Fibroblast of skin of abdomen (primary cell): ENCODE measurements at places on chromosomes 12 and 14.

GRCh38 chr12:118050972-118051910 is 9.7 kb downstream of the WSB2 start:
- no peak for DNase-seq

DNA sequence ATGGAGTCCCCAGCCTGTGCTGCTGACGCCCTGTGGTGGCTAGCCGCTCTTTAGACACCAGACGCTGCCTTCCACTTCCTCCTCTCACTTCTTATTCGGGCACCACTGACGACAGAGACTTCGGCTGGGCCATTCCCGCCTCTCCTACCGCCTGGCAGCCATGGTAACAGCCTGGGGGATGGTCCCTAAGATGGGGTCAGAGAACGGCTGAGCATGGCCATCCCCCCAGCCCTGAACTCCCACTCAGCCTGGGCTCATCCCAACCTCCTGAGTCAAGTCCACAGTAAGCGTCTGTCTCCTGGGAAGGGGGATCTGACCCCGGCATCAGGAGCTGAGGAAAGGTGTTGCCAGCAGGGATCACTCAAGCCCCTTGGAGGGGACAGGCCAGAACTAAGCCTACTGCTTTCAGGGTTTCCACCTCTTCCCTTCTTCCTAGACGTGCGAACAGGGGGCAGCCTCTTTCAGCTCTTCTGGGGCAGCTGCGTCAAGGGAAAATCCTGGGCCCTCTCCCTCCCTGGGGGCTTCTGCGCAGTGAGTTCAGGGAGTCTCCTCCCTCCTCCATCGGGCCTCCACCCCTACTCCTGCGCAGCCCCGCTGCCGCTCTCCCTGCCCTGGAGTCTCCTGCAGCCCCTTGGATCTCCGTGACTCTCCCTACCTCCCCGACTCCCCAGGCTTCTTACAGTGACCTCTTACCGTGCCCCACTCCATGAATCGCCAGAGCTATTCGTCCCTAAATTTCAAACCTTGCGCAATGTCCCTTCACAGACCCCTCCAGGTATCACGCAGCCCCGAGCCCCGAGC is 643 bp upstream of the TAMALIN start:
- no peak for DNase-seq

- DNase-seq, result no peak
These were observed 633 bp upstream of the RNU4-2 start for GRCh38 chr12:120292411-120292660.

GRCh38 chr14:102970496-102970895 is 48.0 kb downstream of the AMN start:
- no peak for DNase-seq

GRCh38 chr14:89586258-89587135 is 169.5 kb upstream of the FOXN3 start:
- DNase-seq, result no peak

- DNase-seq, result peak; percentile 74
These were observed 13.3 kb downstream of the TGFB3 start for GRCh38 chr14:75968456-75968855.

DNA sequence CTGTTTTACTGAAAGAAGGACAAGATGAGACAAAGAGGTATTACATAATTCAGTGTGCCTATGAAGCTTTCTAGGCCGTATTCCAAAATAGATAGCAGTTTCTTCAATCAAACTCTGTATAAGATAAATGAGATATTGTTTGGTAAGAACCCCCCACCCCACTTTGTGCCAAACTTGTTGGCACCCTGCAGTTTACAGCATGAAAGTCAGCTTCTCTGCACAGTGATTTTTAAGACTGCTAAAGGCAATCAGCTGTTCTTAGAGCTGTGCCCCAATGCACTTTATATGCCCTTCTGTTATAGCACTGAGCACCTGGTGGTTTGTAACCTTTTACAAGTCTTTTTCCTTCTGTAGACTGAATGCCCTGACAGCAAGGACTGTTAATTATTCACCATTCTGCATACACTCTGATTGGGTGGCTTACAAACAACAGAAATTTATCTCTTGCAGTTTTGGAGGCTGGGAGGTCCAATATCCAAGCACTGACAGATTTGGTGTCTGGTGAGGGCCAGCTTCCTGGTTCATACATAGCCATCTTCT is 76.7 kb downstream of the ANO4 start:
- DNase-seq, result no peak

GRCh38 chr12:121217063-121217462 is 7.1 kb downstream of the P2RX4 start:
- no peak for DNase-seq

DNA sequence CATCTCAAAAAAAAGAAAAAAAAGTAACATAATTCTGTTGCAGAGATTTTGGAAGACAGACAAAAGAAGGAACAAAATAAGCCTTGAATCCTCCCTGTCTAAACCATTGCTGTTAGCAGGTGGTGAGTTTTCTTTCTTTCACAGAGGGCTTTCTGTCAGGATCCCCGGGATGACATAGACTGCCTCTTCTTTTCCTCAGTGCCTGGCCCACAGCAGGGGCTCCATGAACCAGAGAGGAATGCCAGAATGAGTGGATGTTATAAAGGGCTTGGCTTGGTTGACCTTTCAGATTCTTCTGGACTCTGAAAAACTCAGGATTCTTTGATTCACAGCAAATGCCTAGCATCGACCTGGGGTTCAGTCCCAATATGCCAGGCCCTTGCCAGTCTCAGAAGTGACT is 45.8 kb upstream of the CORO1C start:
- no peak for DNase-seq

DNA sequence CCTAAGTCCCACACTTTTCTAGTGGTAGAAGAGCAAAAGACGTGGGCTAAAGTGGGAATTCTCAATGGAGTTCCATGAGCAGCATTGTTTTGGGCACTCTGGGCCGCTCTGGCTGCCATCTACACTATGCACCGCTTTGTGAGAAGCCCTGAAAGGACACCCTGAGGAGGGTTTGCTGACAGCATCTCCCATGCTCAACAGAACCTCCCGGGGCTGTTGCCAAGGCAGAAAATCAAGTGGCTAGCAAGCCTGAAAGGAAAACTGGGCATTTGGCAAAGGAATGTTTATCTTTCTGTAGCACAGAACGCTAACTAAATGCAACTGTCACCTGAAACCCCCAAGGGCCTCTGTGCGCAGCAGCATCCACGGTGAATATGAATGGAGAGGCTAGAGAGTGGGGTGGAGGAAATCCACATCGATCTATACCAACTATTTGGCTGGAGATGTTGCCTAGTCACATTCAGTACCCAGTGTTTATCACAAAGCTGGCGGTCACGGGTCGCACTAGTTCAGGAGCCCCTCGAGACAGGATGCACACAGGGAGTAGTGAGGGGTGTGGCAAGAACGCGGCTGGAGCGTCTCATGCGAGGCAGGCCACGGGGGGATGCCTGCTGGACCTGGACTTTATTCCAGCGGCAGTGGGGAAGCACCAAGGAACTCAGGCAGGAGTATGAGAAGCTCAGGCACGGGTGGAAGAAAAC is 14.2 kb downstream of the APPL2 start:
- no peak for DNase-seq

GRCh38 chr12:40551466-40551865 is 140.8 kb upstream of the CNTN1 start:
- DNase-seq, result no peak

GRCh38 chr12:127811988-127812387 is 455.0 kb upstream of the TMEM132C start:
- peak; percentile 95 for DNase-seq

DNA sequence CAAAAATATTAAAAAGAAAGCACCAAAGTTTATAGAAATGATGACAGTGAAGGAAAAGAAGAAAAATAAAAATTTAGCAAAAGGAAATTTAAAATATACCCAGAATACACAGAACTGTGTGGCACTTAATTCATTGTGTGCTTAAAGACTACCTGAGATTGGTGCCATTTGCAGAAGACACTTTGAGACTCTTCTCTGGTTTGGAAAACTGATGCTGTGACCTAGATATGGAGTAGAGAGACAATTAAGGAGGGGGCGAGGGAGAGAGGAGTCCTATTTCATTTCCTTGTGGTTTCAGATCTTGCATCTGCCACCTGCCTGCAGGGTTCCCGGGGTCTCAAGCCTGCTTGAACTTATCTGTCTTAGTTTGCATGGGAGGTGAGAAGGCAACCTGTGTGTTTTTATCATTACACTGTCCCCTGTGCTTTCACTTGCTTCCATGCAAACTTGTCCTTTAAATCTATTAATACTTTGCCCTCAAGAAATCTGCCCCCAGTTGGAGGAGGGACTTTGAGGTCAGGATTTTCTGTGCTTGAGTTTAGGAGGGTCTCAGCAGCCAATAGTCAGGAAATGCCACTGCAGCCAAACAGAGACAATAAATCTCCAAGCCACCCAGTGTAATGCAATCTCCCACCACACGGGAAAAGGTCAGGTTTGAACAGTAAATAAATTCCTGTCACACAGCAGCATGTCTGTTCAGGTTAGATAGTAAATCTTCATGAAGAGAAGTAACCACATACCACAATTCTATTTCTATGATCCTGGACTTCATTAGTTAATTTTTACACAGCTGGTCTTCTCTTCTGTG is 119.4 kb downstream of the CAND1 start:
- DNase-seq, result peak; percentile 26

DNA sequence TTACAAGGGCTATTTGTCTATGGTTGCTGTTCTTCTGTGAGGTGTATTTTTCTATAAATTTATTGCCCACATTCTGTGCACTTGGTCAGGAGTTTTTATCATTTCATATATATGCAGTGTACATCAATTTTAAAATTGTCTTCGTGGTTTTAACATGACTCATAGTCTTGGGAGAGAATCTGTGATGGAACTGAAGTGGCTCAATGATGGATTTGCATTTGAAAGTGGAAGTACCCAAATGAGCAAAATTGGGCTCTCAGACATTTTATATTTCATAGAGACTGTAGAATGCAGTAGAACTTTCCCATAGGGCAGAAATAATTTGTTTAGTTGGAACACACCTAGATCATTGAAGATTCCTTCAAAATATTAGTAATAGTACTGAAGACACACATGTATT is 1.9 kb upstream of the SCFD1 start:
- peak; percentile 72 for DNase-seq

GRCh38 chr12:9899209-9899608 is 17.9 kb downstream of the KLRF2 start:
- no peak for DNase-seq

- DNase-seq, result peak; percentile 59
These were observed at the start of gene CACNB3 for GRCh38 chr12:48817873-48818830. CACNB3 (plus strand) TSS chr12:48818496; CDS start chr12:48818930, 434 bp downstream.

DNA sequence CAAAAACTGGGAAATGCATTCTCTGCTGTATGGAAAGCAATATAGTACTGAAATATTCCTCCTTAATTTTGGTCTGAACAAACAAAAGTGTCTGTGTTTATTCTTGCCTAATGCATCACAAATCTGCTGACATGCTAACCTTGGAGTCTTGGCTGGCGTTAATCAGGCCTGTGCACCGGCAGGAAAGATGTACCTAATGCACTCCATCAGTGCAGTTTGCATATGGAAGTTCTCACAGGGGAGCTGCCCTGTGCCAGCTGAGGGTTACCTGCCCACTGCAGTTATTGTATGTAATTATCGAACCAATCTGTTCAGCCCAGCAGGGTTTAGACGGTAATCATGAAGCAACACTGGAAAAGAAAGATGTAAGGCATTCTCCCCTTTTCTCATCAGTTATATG is 76.9 kb downstream of the VRK1 start:
- DNase-seq, result no peak

DNA sequence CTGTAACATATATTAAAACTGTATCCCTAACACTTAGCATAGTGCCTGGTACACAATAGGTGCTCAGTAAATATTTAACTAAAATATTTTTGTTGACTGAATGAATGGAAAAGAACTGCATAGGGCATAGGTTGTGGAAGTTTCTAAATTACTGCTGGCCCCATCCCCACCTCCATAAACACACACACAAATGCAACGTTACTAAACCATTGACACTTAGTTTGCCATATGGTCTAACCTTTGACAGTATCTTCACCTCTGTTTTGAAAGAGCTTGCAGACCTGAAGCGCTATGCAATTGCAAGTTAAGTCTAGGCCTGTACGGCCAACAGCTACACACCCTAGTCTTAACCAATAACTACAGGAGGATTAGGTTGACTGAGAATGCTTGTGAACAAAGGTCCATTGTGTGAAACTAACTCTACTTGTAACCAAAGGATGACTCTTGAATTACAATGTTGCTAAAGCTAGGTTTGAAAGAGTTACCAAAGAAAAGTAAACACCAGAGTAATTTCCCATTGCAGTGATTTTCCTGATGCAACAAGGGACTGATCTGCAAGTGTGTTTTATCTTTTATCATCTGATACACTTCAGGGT is 924 bp upstream of the MANSC1 start:
- no peak for DNase-seq

DNA sequence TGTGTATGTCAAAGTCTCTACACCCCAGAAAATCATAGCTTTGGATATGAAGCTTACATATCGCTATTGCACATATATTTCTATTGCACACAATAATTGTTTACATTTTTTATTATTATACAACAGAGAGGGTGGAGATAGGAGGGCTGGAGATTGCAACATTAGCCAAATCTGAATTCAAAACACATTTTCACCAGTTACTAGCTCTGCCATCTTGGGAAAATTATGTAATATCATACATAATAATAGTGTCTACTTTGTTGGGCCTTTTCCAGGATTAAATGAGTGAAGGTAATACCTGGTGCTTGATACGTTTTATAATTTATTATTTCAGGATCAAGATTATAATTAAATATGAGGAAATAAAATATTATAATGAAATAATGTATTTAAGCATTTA is 507.4 kb upstream of the TBX3 start:
- no peak for DNase-seq

- DNase-seq, result no peak
These were observed 536 bp upstream of the TUNAR start for GRCh38 chr14:95875831-95876760.

DNA sequence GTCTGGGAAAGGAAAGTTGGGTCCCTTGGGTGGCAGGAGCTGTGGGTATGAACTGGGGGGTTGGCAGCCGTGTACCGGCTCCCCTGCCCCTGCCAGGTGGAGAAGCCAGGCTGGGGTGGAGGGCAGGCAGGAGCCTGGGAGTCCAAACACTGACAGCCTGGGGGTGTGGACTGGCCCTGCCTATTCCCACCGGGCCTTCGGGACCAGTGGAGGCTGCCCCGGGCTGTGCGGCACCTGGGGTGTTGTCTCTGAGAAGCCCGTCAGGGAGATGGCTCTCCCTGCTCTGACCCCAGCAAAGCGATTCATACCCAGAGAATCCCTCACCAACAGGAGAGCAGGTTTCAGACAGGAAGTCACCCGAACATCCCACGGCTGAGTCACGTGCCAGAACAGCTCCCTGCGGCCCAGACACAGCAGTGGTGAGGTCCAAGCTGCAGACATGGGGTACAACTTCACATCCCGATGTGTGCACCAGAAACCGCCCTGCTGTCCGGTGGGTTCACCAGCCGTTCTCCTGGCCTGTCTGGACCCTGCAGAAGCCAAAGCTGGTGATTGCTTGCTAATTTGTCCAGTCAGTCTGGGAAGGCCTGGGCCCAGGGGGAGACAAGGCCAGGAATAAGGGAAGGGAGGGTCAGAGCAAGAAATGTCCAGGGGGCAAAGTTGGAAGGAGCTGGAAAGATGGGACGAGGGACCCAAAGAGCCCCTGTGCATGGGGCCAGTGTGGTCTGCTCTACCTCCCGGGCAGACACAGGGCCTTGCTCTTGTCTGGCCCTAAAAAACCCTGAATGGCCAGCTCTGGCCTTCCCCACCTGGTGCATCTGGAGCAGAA is 2.1 kb upstream of the GPR132 start:
- DNase-seq, result peak; percentile 49

GRCh38 chr14:94689218-94689984 is 77.2 kb downstream of the SERPINA3 start:
- DNase-seq, result peak; percentile 47
